ENCODE measurements at places on chromosomes 1 and 21.
A peak's percentile ranks its signal among the peaks of the same experiment; 100 is the strongest.

- DNase-seq, result no peak
Measured at GRCh38 chr1:59123081-59123681, 173.7 kb upstream of the FGGY start.

DNA sequence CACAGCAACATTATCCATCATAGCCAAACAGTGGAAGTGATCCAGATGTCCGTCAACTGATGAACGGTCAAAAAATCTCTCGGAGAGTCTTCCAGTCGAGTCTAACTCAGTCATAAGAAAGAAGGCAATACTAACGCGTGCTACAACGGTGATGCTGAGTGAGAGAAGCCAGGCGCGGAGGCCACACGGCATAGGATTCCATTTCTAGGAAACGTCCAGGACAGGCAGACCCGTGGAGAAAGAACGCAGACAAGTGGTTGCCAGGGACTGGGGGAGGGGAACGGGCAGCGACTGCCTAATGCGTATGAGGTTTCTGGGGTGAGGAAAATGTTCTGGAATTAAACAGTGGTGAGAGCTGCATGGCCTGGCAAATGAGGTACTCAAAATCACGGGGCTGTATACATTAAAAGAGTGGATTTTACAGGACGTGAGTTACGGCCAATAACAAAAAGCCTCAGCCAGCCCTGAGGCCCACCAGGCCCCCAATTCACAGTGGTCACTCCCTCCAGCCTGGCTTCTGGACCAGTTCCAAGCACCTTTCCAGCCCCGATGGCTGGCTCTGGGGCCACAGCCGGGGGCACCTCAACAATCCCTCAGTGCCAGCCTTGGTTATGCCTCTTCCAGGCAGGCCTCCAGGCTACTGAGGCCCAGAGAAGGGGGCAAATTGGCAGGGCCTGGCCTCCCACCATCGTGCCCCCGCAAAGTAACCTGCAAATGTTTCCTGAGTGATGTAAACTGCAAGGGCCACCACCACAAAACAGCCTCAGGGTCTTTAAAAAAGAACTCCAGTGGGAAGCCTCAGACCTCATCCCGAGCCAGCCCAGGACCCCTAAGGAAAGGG is 3.4 kb downstream of the WNT9A start:
- DNase-seq, result no peak

GRCh38 chr1:192547501-192547900 is 28.1 kb upstream of the RGS1 start:
- DNase-seq, result no peak

DNA sequence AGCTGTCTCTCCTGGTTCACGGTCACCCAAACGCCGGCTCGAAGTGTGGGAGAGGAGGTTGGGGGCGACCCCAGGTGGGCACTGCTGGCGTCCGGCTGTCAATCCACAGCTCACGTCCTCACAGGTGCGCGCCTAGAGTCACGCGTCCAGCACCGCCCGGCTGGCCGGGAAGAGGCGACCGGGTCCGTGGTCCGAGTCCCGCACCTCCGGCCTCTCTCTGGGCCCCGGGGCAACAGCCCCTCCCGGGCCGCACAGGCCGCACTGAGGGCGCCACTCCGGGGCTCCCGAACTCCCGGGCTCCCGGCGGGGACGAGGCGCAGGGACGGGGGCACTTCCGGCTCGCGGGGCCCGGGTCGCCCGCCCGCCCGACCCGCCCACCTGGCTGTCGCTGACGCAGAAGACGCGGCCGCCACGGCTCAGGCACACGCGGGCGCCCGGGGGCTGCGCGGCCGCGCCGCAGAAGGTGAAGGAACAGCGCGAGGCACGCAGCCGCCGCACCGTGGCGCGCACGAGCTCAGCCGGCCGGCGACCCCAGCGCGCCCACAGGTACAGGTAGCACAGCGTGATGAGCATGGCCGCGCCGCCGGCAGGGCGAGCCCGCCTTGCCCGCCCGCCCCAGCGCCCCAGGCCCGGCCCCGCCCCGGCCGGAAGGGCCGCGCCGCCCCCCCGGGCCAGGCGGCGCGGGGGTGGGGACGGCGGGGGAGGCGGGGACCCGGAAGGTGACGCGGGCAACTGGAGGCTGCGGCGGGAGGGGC is at the start of gene HLCS:
Gene HLCS, minus strand, starts transcription at position 604 of the 755 bp plus-strand sequence. Its CDS starts 31 bp downstream, at position 573.
- peak; percentile 66 for DNase-seq

DNA sequence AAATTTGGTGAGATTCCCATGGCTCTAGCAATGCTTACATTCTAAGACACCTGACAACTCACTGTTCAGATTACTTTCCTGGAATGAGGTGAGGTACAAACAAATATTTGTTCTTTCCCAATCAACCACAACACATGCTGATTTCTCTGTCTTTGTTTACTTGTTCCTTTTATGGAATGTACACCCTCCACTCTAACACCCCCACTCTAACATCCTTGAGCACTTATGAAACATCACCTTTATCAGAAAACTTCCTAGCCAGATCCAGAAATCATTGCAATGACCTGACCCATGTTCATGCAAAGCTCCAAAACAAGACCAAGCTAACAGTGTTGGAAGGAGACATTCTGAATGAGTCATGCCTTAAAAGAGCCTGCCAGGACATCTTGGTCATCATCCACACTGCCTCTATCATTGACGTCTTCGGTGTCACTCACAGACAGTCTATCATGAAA is 35.5 kb downstream of the HSD3B1 start:
- no peak for DNase-seq

- no peak for DNase-seq
Measured at GRCh38 chr1:243543501-243543900, 287.7 kb downstream of the SDCCAG8 start.

- no peak for DNase-seq
Measured at GRCh38 chr1:31181515-31182343, 58.0 kb downstream of the NKAIN1 start.

- peak; percentile 37 for DNase-seq
Measured at GRCh38 chr1:78303620-78304019, 187.2 kb upstream of the PTGFR start.

DNA sequence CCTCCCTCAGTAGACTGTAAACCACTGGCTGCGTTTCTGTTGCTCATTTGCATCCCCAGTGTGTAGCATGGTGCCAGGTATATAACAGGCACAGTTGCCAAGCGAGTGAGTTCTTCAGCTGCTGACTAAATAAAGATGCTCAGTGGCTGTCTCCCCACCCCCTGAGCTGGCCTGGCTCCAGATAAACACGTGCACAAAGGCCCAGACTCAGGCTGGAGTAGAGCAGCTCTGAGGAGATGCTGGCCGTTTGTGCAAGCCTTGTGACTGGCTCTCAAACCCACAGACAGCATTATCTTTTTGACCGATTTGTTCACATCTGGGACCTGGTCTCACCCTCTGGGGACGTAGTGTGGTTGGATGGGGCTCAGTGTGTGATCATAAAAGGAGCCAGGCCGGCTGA is 7.1 kb downstream of the CHRNB2 start:
- DNase-seq, result no peak

DNA sequence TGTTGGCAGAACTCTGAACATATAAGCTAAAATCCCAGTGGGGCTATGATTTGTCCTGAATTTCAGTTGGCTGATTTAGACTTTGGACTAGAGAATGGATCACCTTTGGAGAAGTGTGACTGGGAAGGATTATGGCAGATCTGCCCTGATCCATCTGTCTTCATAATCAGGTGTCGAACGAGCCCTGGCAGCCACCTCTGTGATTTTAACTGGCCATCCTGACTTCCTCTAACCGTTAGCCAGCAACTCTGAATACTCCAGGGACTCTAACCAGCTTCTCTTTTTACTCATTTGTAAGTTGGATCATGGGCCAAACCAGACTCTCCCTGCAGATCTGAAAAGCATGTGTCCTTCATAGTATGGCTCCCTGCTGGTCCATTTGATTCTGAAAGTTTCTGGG is 32.0 kb downstream of the ACTN2 start:
- no peak for DNase-seq

DNA sequence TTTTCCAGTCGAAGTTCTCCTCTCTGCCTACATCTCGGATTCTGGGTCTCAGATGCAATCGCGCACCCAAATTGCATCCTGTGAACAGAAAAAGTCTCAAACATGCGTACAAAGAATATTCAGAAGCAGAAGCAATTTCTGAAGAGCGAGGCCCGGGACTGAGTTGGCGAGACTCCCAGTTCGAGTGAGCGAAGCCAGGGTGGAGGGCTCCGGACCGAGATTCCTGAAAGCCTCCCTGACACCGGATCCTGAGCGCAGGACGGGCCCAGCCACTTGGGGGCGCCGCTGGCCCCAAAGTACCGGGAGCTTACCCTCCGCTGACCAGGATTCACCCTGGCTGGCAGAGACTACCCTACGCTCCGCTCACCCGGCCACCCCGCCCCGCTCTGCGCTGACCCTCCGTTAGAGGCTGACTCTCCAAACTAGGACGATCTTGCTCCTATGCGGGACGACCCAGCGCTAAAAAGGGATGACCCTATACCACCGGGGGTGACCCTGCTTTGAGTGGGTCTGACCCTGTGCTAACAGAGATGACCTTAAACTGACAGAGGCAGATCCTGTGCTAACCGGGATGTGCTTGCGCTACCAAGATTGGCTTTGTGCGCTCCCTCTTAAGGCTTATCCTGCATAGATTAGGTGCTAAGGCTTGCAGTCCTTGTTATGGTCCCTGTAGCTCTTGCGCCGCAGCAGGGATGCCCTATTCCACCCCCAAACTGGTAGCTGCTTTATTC is 12.1 kb downstream of the FOXD2 start:
- no peak for DNase-seq

GRCh38 chr1:26784023-26784871 is 3.5 kb upstream of the PIGV start:
- no peak for DNase-seq

- peak; percentile 92 for DNase-seq
Measured at GRCh38 chr1:151972542-151973248, 21.0 kb downstream of the S100A10 start.

DNA sequence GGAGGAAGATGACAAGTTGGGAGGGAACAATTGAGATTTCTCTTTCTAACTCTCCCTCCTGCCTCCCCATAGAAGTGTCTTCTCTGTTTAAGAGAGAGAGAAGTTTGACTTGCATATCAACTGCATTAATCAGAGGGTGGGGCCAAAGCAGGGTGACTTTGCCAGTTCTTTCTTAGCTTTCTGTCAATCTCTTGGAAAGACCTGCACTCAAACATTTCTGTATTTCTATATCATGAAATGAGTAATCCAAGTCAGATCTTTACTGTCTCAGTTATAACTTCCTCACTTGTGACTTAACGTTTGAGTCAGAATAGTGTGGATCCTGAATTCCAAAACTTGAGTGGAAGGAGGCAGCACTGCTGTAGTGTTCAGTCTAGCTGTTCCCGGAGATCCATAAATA is 180.8 kb upstream of the KCNK2 start:
- DNase-seq, result no peak

All from RKO (cell line).